ENCODE measurements at places on chromosomes 1 and 21.
A peak's percentile ranks its signal among the peaks of the same experiment; 100 is the strongest.

GRCh38 chr1:179781962-179782361 is 38.9 kb downstream of the FAM163A start:
- no peak for DNase-seq

DNA sequence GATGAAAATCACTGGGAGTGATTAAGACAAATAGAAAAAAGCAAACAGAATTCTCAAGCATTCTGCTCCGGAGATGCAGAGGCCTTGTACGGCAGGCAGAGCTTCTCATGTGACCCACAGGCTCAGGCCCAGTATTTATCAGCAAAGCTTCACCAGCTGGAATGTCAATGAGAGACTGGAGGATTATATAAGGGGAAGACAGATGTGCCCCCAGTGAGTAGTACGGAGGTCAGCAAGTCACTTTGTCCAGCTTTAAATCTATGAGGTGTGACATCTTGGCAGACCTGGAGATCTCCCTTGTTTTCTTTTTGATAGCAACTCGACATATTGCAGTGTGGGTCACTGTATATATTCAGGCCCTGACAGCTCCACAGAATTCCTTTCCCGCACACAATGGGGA is 106.8 kb downstream of the HHIPL2 start:
- DNase-seq = no peak

DNA sequence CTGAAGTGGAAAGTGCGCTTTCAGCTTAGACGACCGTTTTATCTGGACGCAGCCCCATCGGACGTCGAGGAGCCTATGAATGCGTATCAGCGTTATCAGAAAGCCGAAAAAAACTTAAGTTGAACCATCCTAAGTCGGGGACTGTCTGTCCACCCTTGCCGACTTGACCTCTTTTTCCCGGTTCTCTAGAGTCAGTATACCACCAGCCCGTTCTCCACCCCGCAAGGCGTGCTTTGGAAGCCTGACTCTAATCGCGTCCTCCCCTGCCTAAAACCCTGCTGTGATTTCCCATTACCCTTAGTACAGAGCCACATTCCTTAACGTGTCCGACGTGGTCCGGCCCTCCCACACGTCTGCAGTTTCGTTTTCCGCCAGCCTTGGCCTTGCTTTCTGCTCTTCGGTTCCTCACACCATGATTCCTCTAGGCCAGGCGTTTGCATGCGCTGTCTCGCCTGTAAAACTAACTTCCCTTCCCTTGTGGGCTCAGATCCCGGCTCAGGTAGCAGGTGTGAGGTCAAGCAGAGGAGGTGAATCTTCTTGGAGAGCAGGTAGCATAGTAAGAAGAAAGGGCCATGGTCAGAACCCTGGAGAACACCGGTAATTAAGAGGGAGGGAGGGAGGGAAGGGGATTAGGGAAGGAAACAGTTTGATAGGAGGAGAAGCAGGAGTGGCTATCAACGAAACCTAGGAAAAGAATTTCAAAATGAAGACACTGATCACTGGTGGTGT is 865 bp downstream of the ADPRS start:
- no peak for DNase-seq

GRCh38 chr1:228101994-228102790 is 933 bp downstream of the C1orf35 start:
- peak; percentile 65 for DNase-seq

DNA sequence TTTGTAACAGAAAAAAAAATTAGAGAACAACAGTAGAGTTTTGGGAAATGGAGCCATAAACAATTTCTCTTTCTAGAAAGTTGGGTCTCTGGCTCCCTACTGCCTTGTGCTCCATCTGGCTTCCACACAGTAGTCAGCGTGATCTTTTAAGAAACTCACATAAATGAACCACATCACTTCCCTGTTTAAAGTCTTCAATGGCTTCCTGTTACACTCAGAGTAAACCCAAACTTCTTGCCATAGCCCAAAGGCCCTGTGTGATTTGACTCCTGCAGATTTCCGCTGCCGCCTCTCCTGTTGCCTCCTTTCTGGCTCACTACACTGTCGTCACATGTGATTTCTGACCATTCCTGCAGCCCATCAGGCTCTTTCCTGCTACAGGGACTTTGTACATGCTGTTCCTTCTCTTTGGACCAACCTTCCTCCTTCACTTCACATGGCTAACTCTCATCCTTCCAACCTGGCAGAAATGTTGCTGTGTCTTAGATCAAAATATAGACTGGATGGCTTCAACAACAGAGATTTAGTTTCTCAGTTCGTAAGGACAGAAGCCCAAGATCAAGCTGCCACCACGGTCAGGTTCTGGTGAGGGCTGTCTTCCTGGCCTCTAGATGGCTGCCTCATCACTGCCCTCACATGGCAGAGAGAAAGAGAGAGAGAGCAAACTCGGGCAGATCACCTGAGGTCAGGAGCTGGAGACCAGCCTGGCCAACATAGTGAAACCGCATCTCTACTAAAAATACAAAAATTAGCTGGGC is 34.0 kb downstream of the OPRD1 start:
- DNase-seq = no peak

DNA sequence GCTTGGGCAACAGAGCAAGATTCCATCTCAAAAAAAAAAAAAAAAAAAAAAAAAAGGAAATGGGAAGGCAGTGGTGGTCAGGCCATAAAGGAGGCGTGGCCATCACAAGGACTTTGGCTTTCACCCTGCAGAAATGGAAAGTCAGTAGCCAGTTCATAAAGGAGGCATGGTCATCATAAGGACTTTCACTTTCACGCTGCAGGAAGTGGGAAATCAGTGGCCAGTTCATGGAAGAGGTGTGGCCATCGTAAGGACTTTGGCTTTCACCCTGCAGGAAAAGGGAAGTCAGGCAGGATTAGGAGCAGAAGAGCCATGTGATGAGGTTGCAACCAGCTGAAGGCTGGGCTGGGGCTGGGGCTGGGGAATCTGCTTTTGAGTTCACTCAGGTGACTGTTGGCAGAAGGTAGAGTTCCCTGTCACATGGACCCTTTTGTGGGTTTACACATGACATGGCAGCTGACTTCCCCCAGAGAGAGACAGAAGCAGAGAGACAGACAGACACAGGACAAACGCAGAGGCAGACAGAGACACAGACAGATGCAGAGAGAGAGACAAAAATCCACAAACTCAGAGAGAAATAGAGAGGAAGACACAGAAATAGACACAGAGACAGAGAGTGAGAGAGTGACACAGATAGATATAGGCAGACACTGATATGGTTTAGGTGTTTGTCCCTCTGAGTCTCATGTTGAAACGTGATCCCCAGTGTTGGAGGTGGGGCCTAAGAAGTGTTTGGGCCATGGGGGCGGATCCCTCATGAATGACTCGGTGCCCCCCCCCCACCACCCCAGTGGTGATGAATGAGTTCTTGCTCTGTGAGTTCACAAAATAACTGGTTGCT is 263.9 kb upstream of the KAZN start:
- DNase-seq = no peak

DNA sequence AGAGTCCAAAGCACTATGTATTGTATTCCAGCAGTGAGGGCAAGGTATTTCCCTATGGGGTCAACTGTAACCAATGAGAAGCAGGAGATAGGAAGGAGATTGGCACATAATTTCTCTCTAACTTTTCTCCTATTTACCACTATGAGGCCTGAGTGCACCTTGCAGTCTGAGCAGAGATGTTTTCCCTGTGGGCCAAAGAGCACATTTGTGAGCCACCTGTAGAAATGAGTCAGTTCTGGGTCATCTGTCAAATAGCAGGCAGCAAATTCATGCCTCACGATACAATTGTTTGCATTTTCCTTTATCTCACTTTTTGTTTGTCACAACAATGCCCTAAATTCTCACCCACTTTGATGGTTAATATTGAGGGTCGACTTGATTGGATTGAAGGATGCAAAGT is 547.2 kb upstream of the NCAM2 start:
- DNase-seq = no peak

GRCh38 chr1:53371121-53371666 is 43.3 kb upstream of the LRP8 start:
- DNase-seq = no peak

DNA sequence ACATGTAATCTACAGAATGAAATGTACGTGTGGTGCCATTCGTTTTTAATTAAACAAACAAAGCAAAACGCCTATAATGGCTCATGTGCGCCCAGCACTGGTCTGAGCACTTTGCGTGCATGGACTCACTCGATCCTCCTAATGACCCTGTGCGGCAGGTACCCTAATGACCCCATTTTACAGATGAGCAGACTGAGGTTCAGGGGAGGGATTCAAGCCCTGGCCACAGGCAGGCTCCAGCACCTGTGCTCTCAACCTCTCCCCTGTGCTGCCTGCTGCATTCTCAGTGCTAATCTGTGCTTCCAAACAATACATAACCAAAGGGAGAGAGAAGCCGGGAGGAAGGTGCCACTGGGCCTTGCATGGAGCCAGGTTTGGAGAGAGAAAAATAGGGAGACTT is 124.2 kb upstream of the ZBTB40 start:
- DNase-seq = no peak

GRCh38 chr1:117586747-117587498 is 18.9 kb upstream of the TENT5C start:
- no peak for DNase-seq

DNA sequence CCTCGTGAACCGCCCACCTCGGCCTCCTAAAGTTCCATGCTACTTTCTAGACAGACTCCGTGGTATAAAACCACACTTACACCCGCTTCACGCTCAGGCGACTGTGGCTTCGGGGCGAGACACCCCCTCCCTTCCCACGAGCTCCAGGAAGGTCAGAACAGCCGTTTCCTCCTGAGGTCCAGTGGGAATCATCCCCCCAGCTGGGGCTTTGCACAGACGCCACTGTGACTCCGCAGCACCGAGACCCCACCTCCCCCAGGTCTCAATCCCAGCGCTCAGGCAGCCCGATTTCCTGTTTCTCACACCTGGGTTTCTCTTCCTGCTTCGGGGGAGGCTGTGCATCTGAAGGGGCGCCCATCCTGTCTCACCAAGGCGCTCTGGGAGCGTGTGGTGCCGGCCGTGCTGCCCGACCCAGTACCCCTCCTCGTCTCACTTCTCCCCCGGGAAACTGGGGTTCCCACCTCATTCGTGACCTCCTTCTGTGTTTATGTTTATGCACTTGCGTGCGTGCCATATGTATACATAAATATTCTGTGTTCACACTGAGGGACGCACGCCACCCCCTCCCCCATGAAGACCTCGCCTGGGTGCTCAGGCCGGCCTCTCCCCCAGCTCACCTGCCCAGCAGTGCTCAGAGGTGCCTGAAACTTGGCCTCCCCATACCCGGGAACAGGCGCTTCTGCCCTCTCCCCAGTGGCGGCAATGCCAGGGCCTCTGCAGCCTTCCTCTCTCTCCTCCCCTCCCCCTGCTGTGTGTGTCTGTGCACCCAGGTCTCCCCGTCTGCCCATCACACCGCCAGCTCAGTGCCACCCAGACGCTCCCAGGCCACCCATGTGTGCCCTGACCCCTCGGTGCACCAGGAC is 14.6 kb downstream of the SLC35E2B start:
- peak; percentile 55 for DNase-seq

- no peak for DNase-seq
These were observed 4.8 kb downstream of the PLA2G2F start for GRCh38 chr1:20143734-20144565.

DNA sequence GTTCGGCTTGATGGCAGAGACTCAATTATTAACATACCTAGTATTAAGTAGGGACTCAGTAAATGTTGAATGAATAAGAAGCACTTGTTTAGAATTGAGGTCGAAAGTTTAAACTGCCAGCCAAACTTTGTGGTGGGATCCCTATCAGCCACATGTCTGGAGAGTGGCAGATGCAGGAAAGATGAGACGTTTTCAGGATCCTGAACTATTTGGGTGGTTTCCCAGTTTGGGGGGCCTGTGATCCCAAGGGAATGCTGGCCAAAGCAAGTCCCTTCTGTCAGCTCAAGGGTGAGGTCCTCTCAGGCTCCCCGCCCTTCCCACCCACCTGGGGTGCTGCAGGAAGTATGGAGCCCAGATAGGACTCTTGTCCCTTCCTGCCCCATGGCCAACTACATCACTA is 38.6 kb downstream of the KCNC4 start:
- DNase-seq = no peak

GRCh38 chr1:56709269-56709880 is 64.3 kb downstream of the PRKAA2 start:
- no peak for DNase-seq

- no peak for DNase-seq
These were observed 92.4 kb downstream of the EIF4G3 start for GRCh38 chr1:21084111-21084810.

- no peak for DNase-seq
These were observed 9.1 kb downstream of the PPFIA4 start for GRCh38 chr1:203035111-203036000.

DNA sequence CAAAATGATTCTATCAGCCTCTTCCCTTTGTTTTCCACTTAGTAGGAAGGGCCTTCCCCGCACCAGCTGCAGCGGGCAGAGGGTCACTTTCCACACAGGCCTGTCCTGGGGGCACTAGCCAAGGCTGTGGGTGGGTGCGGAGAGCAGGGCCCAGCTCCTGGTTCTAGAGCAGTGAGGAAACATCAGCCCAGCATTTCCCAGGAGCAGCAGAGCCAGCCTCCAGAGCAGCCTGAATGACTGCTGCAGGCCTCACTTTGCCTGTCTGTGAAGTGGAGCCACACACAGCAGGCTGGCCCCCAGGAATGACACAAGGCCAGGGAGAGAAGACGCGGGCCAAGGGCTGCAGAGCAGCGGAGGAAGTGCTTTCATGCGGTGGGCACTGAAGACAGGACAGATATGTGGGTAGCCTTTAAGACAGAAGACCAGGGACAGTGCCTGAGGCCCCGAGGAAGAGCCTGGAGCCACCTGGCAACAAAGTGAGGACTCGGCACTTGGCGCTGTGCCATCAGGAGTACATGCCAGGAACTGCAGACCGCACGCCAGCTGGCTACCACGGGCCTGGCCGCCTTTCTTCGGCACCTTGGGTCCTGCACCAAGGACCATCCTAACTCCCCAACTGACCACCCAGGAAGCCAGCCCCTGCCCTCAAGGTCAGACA is 42.0 kb downstream of the ACOT7 start:
- no peak for DNase-seq

DNA sequence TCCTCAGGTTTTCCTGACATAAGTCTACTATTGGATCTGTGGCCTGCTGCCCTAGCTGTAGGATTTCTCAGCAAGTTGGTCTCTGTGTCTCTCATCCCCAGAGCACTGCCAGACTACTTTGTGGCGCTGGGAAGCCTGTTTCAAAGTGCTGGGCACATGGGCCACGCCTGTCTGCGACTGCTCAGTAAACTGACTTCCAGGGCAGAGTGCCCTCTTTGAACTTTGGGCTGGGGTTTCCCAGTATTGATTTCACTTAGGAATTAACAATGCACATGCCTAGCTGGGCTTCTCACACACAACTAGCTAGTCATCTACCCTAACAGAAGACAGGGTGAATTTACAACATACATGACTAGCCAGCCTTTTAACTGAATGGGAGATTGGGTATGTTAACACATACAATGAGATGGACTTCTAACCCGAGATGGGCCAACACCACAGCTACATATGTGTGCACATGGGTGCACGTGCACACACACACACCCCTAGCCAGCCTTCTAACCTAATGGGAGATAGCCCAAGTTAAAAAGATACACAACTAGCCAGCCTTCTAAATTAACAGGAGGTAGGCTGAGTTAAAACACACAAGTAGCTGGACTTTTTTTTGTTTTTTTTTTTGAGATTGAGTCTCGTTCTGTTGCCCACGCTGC is 6.9 kb upstream of the TRIM17 start:
- no peak for DNase-seq
